Left kidney (tissue), 8 donors: ENCODE measurements at places on chromosomes 11 and 22. TPM values are rescaled to one million over a fixed set of nuclear protein-coding genes. Genes with fewer than 3 reads are reported as not detected.

Gene P2RY6
- polyA plus RNA-seq, result 0.85 TPM

Gene KCNJ1
- 76.0 TPM for polyA plus RNA-seq

- DNase-seq, result no peak
Observed at GRCh38 chr11:118202599-118203422, 22.0 kb downstream of the JAML start.

- DNase-seq, result no peak
Observed at GRCh38 chr11:2834503-2835273, 50.9 kb downstream of the CDKN1C start.

Gene CHADL
- polyA plus RNA-seq, result 2.7 TPM

Gene ZNF214
- 14.0 TPM for polyA plus RNA-seq
